Brain microvascular endothelial cell (primary cell): ENCODE measurements at places on chromosomes 4 and X.

DNA sequence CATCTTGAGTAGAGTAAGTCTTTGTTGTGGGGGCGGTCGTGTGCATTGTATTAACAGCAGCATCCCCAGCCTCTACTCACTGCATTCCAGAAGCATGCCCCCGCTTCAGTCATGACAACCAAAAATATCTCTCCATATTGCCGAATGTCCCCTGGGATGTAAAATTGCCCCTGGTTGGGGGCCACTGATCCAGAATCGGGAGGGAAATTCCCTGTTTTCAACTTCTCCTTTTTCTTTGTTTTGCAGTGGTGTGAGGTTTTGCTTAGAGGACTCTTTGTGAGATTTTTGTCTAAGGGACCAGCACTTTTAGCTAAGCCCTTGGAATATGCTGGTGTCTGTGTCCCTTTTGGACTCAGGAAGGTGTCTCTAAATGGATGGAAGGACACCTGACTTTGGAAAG, 3.0 kb upstream of the IL13RA1 start:
- DNase-seq = no peak

- no peak for DNase-seq
Measured at GRCh38 chr4:174358410-174358809, 74.7 kb downstream of the CEP44 start.

DNA sequence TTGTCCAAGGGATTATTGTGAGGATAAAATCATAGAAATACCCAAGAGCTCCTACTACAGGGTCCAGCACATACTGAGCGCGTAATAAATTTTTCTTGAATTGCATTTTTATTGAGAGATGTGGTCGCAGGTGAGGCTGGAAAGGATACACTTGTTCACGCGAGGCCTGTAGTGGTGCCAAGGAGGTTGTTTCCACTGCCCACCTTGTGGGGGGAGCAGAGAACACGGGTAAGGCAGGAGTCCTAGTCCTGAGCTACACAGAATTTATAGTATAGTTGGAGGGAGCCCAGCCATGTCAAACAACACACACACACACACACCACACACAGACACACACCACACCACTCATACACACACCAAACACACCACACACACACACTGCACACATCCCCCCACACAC, 31.8 kb upstream of the CYP4V2 start:
- DNase-seq = no peak

DNA sequence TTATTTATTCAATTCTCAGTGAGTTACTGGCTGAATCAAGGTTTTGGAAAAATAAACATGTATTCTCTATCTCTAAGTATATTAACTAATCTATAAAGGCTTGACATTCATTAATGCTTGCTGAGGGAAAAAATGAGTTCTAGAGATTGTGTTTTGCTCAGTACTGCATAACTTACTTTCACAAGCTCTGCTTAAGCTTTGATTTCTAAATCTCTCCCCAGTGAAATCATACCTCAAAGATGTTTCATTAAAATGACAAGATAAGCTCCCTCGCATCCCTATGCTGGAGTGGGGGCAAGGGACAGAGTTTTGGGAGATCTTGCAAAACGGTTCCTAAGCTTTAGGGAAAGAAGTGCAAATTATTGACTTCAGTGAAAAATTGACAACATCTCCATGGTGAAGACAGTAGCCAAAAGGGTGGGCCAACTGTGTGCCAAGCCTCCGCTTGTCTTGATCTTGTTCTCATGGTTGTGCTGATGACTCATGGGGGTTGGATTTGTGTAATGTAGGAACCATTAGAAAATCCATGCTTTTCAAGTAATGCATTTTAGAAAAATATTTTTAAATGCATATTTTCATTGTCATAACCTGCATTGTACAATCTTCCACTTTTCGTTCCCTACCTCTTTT, 521.4 kb downstream of the RPA4 start:
- peak; percentile 34 for DNase-seq

GRCh38 chr4:7660176-7661039, 225.7 kb upstream of the PSAPL1 start:
- no peak for DNase-seq
